ENCODE measurements at places on chromosomes 5 and 9.
A peak's percentile ranks its signal among the peaks of the same experiment; 100 is the strongest.

- no peak for DNase-seq
Measured at GRCh38 chr9:126367616-126368015, 41.0 kb downstream of the MVB12B start.

- no peak for DNase-seq
Measured at GRCh38 chr5:135861641-135862040, 27.2 kb downstream of the SLC25A48 start.

GRCh38 chr5:76269932-76270610 lies 133.0 kb upstream of the IQGAP2 start:
- no peak for DNase-seq

GRCh38 chr5:143398451-143399237 lies 4.8 kb downstream of the NR3C1 start:
- DNase-seq, result peak; percentile 51

GRCh38 chr9:88950341-88951154 lies 40.7 kb upstream of the S1PR3 start:
- peak; percentile 46 for DNase-seq

- no peak for DNase-seq
Measured at GRCh38 chr5:96973532-96974401, 37.9 kb downstream of the LNPEP start.

- DNase-seq, result no peak
Measured at GRCh38 chr5:179816401-179816795, 4.3 kb upstream of the SQSTM1 start.

DNA sequence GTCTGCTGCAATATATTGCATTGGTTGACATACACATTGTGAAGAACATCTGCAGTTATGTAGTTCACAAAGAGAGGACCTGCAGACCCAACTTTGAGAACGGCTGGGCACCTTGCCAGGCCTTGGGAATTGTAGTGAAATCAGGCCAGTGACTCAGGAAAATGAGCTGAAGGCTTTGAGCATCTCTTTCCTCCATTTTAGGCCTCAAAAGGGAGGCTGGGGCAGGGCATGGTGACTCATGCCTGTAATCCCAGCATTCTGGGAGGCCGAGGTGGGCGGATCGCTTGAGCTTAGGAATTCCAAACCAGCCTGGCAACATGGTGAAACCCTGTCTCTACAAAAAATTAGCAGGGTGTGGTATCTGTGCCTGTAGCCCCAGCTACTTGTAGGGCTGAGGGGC lies 1.4 kb upstream of the IPPK start:
- peak; percentile 83 for DNase-seq

GRCh38 chr5:103234239-103234975 lies 24.2 kb upstream of the MACIR start:
- no peak for DNase-seq
